ENCODE measurements at places on chromosomes 4 and X.
A peak's percentile ranks its signal among the peaks of the same experiment; 100 is the strongest.

GRCh38 chr4:3399277-3400194 is 42.2 kb upstream of the HGFAC start:
- no peak for DNase-seq

- DNase-seq, result peak; percentile 28
These were observed 854 bp downstream of the RNF113A start for GRCh38 chrX:119870626-119871131.

GRCh38 chrX:15194146-15194545 is 75.7 kb downstream of the ASB9 start:
- DNase-seq, result no peak

DNA sequence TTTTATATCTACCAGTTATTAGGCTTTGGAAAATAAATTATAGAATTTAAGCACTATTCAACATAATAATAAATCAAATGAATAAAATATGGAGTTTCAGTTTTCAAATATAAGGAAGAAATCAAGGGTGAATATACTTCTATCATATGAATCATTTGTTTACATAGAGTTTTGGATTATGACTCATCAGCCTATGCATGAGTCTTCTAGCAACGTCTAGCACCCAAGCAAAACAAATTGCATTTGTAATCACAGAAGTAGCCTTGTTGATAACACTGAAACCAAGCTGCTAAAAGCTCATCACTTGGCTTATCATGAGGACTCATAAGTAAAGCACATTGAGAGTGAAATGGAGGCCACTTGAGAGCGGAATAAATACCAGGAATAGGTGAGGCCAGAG is 434.6 kb downstream of the PCDH11X start:
- DNase-seq, result no peak

GRCh38 chrX:6187256-6187655 is 41.4 kb downstream of the NLGN4X start:
- DNase-seq, result no peak
